Psoas muscle (tissue), 8 donors: ENCODE measurements at places on chromosomes 7 and 10. TPM values are rescaled to one million over a fixed set of nuclear protein-coding genes. Genes with fewer than 3 reads are reported as not detected.

DNA sequence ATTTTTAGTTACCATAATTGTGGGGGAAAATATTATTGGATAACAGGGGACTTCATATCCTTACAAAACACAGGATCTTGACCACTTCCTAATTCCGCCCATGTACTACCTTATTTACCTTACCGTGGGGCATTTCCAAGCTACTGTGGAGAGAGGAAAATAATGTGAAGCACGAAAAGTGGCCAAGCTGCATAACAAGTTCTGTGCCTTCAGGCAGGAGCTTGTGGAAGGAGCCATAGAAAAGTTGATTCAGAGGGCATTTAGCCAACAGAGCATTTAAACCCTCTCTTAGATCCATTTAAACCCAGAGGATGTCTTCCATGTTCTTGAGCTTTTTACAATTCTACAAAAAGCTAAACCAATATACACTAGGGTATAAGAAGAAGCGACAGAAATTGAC, 41.6 kb downstream of the DNAJB9 start:
- H3K27ac ChIP-seq: no peak overlapping the region
- H3K4me3 ChIP-seq: no peak overlapping the region
- H3K36me3 ChIP-seq: no peaks in the 10 kb centered on the region
- DNase-seq: no peak
- no peaks in the 10 kb centered on the region for H3K4me1 ChIP-seq

DNA sequence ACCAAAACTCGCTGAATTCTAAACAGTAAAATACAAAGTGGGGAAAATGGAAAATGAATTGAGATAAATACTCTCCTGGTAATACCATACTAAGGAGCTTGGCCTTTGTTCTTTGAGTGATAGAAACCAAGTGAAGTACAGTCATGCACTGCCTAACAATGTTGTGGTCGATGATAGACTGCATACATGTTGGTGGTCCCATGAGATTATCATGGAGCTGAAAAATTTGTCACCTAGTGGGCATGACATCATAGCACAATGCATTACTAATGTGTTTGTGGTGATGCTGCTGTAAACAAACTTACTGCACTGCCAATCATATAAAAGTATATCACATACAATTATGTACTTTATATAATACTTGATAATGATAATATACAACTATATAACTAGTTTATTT, 419.1 kb downstream of the ARL4A start:
- H3K4me1 ChIP-seq: no peaks in the 10 kb centered on the region
- no peak overlapping the region for H3K4me3 ChIP-seq
- no peaks in the 10 kb centered on the region for H3K36me3 ChIP-seq
- H3K27ac ChIP-seq: no peak overlapping the region
- H3K27me3 ChIP-seq: no peaks in the 10 kb centered on the region

GRCh38 chr7:110909117-110909516, 181.8 kb upstream of the LRRN3 start:
- no peak for DNase-seq
- H3K27me3 ChIP-seq: no peaks in the 10 kb centered on the region
- no peak overlapping the region for H3K4me3 ChIP-seq
- H3K27ac ChIP-seq: no peak overlapping the region
- no peaks in the 10 kb centered on the region for H3K36me3 ChIP-seq

DNA sequence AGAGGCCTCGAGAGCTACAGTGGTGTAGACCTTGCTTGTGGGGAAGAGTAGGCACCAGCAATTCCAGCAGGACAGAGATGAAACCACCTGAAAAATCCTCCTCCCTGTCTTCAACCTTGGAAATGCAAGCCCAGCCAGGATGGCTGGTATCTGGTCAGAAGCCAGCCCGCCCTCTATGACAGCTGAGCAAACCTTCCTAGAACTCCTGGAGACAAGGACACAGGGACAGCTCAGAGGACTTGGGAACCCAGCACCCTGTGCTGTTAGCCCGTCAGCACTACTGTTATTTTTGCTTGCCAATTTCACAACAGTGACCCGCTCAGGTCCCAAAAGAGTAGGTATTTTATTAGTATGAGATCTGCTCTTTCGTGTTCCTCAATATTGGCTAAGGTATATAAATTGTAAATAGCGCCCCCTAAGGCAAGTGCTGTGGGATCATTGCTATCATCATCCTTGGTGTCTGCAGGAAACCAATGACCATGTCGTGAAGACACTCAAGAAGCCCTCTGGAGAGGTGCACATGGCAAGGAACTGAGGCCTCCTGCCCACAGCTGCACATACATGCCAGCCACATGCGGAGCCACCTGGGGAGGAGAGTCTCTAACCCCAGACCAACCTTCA, 156.5 kb upstream of the CHST15 start:
- peaks cover 5% of the 10 kb centered on the region for H3K4me1 ChIP-seq
- no peak for DNase-seq
- H3K27me3 ChIP-seq: no peaks in the 10 kb centered on the region
- no peaks in the 10 kb centered on the region for H3K36me3 ChIP-seq
- H3K4me3 ChIP-seq: no peak overlapping the region

TRIP6 gene
- total RNA-seq: 5.0 TPM

DNA sequence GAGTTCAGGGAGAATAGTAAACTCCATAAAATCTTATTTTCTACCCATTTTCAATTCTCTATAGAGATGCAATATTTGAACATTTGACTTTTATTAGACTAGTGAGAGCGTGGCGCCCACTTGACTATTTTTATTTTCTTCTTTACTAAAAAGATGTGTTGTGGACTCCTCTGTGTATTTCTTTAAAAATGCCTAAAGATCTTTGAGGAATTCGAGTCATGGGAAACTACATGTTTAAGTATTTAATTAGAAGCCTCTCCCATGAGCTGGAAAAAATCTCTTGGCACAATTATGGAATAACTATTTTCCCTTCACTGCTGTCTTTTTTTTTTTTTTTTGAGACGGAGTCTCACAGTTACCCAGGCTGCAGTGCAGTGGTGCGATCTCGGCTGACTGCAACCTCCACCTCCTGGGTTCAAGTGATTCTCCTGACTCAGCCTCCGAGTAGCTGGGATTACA, 124.2 kb downstream of the ARHGAP12 start:
- no peaks in the 10 kb centered on the region for H3K36me3 ChIP-seq
- DNase-seq: no peak
- H3K4me1 ChIP-seq: no peaks in the 10 kb centered on the region
- H3K4me3 ChIP-seq: no peak overlapping the region

DNA sequence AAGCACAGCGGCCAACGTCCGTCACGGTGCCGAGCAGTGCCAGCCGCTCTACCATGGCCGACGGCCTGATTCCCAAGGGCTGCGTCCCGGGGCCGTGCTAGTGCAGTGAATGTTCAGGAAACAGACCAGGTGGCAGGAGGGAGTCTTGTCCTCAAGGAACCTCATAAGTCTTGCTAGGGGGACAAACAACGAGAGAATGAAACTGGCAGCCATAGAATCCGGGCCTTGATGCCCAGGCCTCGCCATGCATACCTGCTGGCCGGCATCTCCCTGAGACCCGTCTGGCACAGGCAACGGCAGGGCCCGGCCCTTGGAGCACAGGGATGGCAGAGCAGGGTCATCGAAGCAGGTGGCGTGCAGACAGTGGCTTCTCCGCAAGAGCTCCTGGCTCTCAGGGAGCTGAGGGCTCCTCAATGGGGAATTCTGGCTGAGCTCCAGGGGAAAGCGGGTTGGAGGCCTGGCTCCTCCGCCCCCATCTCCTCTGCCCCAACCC, 58.8 kb downstream of the DIP2C start:
- no peak overlapping the region for H3K4me3 ChIP-seq
- no peaks in the 10 kb centered on the region for H3K36me3 ChIP-seq
- DNase-seq: no peak
- H3K4me1 ChIP-seq: peaks cover 25% of the 10 kb centered on the region

DNA sequence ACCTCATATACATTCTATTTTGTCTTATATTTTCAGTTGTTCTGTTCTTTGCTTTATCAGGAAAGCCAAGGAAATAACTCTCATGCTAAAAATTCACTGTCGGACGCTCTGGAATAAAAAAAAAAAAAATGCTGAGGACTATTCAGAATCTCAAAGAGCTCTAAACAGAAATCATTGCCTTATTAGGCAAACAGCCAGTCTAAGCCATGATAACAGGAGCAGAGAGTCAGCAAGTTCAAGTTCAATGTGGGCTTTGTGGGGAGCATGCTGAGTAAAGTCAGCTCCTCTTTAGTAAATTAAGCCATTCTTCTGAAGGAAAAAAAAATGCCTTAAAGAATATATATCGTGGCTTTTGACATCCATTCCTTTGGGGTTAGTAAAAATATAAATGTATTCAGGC, 13.6 kb upstream of the FAM13C start:
- H3K36me3 ChIP-seq: no peaks in the 10 kb centered on the region
- H3K4me3 ChIP-seq: no peak overlapping the region
- no peaks in the 10 kb centered on the region for H3K27me3 ChIP-seq
- no peak for DNase-seq

MMD2 gene
- total RNA-seq: not detected
